Stimulated activated CD4-positive, alpha-beta T cell treated with anti-CD3 and anti-CD28 coated beads, Interleukin-1b, Interleukin-23, amount 100 ng/mL, for 4 hours (primary cell): ENCODE measurements at places on chromosomes 12 and 14.

- no peak for DNase-seq
Measured at GRCh38 chr12:19338405-19338804, 100.9 kb upstream of the AEBP2 start.

DNA sequence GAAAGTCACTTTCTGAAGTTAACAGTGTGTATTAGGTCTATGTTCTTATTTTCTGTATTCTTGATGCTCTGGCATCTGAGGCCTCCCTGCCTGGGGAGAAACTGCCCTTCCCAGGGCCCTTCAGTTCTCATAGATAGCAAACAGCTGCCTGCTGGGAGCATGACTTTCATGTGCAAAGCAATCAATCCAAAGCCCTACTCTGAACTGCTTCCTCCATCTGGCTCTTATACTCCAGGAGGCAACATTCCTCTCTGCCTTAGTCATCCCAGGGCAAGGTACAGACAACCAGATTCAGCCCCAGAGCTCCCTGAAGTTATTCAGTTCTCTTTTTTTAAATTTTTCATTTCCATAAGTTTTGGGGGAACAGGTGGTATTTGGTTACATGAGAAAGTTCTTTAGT, 41.7 kb upstream of the RIN3 start:
- no peak for DNase-seq

DNA sequence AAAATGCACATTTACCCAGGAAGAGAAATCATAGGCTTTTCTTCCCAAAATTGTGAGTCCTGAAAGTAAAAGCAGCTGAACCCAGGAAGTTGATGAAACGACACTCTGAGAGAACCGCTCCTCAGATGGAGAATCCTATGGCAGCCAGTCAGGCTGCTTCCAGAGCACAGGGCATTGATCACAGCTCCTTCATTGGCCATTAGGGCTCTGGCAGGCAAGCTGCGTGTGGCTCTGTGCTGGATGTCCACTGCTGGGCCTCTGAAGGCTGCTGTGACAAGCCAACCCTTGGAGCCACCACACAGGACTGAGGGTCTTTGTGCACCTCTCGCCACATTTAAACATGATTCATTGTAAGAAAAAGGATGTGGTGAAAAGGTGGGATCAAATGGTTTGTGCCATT, 89.4 kb downstream of the EXOC5 start:
- no peak for DNase-seq

GRCh38 chr14:71729596-71729995, 202.6 kb upstream of the RGS6 start:
- DNase-seq = no peak

DNA sequence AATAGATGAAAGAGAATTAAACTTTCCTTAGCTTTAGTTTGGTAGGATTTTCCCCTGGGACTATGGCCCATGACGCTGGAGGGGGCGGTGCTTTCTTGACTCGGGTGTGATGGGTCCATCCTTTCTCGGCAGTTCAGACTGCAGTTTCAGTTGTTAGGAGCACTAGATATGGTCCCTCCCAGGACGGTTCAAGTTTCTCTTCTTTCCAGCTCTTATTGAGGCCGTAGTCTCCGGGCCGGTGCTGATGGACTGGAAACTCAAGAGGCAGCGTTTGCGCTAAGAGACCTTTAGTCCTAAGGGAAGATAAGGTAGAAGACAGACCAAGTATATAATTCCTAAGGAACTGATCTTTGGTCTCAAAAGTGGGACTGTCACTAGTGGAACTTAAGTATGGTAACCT, 111.2 kb downstream of the RIN3 start:
- no peak for DNase-seq

- no peak for DNase-seq
Measured at GRCh38 chr14:94384342-94384741, 4.1 kb downstream of the SERPINA1 start.

DNA sequence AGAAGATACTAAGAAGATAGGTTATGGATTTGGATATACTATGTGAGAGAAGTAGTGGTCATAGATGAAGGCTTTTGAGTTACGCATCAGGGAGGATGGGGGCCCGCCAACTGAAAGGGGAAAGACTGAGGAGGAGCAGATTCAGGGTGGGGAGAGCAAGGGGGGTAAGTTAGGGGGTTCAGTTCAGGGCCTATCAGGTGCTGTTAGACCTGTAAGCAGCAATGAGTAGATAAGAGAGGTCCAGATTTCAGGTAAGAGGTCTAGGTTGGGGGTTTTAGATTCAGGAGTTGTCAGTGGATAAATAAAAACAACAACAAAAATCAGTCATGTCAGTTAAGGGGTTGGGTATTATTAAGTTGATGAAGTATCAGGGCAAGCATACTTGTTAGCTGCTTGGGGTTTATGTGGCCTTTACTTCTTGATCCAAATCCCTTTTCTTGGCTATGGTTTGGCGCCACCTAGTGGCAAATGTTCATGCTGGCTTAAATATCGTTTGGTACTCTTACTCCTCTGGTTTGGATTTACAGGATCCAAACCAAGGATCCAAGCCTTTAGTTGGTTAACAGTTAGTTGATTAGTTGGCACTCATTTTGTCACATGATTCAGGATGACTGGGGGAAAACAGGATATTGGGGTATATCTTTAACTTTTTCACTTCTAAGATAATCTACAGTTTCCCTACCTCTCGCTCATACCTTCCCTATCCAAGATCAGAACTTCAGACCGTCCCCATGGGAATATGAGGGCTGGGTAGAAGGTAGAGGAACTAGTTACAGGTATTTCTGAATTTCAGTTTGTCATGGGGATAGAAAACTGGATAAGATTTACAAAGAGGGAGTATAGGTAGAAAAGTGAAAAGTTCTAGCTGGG, 65.1 kb downstream of the PCNX1 start:
- DNase-seq = peak; percentile 66

- DNase-seq = no peak
Measured at GRCh38 chr14:76138758-76139723, 12.7 kb upstream of the GPATCH2L start.

DNA sequence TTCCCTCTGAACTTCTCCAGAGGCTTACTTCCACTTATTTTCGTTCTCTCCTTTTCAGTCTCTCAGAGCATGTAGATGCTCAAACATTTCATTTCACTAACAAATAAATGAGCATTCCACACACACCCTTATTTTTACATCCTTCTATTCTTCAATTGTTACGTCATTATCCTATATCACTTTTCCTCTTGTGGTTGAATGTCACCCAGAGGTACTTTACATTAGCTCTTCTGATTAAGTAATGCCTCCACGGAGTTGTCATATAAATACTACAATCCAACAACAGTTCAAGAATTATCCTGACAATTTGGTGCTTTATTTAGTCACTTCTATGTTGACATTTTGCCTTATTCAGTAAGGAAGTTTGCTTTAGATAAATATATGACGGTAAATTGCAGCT, 18.4 kb downstream of the FAR2 start:
- no peak for DNase-seq

DNA sequence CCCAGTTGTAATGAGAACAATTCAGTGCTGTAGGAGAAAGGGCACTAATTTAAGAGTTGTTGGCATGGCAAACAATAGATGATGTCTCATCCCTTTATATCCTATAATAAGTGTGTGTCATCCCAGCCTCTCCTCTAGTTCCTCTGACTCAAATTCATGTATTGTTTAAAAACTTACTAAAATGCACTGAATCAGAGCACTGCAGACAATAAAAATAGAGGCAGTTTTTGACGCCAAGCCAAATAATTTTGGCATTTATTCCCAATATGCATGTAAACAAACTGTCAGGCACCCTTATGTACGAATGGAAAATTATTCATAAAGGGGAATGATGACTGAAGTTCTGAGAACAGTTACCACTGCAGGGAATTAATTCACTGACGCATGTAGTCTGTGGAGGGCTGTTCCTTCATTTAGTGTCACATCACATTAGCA, 57.9 kb upstream of the TMX1 start:
- DNase-seq = no peak

GRCh38 chr14:51304438-51304837, 64.4 kb downstream of the TMX1 start:
- no peak for DNase-seq

GRCh38 chr12:124323771-124324530, 29.1 kb downstream of the RFLNA start:
- DNase-seq = no peak

DNA sequence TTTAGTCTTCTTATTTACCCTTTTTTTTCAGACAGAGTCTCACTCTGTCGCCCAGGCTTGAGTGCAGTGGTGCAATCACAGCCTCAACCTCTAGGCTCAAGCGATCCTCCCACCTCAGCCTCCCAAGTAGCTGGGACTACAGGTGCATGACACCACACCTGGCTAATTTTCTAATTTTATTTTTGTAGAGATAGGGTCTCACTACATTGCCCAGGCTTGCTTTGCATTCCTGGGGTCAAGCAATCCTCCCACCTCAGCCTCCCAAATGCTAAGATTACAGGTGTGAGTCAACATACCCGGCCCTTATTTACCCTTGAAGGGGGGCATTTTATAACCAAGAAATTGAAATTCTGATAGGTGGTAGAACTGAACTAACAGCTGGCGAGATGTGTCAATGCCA, 21.0 kb downstream of the HECTD4 start:
- no peak for DNase-seq

GRCh38 chr14:24256960-24257359, 6.0 kb downstream of the TGM1 start:
- DNase-seq = no peak

DNA sequence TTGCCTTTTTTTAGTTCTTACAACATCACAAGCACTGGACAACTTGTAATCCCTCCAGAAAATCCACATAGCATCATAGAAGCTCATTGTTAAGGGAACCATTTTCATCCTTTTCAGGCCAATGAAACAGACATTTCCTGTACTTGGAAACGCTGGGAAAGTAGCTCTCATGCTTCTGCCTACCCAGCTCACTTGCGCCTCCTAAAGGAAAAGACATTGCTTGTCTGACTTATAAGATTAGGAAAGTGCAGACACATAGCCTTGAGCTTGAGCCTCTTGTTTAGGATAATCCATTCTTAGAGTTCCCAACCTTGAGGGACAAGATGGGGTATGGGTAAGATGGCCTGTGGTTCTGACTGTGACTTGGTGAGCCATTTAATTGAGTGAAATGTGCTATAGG, 589.5 kb downstream of the NOVA1 start:
- DNase-seq = no peak

DNA sequence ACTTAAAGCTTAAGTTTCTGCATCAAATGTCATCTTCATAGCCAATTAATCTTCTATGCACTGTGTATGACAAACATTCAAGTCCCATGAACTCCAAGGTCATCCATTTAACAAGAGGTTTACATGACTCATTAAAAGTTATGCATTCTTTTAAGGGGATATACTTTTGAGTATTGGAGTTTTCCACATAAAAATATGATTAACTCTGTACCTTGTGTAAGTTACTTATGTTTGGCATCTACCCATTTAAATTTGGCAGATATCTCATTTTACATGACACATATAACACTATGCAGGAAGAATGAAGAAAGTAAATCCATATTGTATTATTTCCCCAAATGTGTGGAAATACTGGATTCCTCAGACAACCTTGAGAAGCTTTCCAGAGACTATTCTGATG, 240.2 kb downstream of the PAX9 start:
- no peak for DNase-seq

DNA sequence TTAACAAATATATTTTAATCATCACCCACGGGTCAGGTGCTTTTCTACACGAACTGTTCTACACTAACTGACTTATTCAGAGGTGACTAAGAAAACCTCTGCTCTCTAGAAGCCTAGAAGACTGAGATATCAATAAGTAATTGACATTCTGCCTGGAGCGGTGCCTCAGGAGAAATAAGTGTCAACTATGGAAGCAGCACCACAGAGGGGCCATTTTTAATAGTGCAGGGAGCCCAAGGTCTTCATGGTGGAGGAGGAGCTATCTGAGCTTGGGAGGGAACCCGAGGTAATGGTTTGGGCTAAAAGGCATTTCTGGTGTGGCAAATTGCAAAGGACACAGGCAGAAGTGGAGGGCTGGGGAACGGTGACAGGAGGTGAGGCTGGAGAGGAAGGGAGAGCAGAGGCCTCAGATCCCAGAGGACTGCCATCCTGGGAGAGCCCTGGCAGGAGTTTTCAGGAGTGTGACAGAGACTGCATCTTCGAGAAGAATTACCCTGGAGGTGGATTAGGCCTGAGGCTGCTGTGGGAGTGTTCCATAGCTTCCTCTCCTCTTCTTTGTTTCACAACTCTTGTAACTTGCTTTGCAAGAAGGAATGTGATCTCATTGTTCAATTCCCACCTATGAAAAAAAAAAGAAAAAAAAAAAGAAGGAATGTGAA, 123.1 kb downstream of the NPAS3 start:
- DNase-seq = no peak

DNA sequence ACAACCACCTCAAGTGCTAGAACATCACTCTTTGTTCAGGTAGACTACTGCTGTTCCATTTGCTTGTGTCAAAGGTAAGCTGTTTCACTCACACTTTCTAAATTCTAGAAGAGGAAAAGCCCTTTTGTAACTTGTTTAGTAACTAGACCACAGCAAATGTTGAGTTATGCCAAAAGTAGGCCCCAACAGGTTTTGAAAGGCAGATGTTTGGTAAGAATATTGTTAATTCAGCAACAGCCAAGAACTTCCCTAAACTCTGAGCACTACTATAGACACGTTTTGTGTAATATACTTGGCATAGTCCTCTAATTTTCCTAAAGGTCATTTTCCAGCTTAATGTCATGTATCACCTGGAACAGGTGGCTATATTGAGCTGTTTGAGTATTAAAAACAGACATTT, 79.0 kb downstream of the DCAF5 start:
- no peak for DNase-seq

DNA sequence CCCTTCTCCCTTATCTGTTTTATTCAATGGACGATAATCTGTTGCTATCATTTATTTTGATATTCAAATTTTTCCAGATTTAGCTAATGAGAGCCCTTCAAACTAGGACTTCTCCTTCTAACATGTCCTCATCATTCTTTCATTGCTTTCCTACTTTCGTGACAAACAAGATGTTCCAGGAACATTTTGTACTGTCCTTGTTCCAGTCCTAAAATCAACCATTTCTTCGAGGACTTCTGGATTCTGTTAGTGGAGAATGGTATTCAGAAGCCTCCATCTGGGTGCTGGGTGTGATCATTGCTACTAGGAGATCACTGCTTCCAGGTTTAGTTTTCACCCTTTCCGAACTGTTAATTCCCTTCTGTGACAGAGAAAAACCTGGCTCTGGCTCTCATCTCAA, 29.5 kb upstream of the FBXO34 start:
- DNase-seq = no peak

DNA sequence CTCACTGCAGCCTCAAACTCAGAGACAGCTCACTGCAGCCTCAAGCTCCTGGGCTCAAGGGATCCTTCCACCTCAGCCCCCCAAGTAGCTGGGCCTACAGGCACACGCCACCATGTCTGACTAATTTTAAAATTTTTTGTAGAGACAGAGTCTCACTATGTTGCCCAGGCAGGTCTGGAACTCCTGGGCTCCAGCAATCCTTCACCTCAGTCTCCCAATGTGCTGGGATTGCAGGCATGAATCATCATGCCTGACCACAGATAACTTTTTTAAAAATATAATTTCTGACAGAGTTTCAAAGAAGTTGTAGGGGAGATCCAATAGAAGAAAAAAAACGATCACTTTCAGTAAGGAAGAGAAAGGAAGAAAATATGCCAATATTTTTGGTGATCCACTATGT, 189.7 kb upstream of the CDKN3 start:
- DNase-seq = no peak
